ENCODE measurements at places on chromosomes 7 and 10. TPM values are rescaled to one million over a fixed set of nuclear protein-coding genes. Genes with fewer than 3 reads are reported as not detected.
A peak's percentile ranks its signal among the peaks of the same experiment; 100 is the strongest.

ZC3HAV1L gene
- 10.0 TPM for total RNA-seq

PRF1 gene
- total RNA-seq = 1.1 TPM

- DNase-seq = no peak
These were observed 19.0 kb downstream of the TMEM236 start for GRCh38 chr10:17771017-17771416.

DNAJC12 gene
- total RNA-seq = 3.8 TPM

APBB1IP gene
- total RNA-seq = 1.2 TPM

DNA sequence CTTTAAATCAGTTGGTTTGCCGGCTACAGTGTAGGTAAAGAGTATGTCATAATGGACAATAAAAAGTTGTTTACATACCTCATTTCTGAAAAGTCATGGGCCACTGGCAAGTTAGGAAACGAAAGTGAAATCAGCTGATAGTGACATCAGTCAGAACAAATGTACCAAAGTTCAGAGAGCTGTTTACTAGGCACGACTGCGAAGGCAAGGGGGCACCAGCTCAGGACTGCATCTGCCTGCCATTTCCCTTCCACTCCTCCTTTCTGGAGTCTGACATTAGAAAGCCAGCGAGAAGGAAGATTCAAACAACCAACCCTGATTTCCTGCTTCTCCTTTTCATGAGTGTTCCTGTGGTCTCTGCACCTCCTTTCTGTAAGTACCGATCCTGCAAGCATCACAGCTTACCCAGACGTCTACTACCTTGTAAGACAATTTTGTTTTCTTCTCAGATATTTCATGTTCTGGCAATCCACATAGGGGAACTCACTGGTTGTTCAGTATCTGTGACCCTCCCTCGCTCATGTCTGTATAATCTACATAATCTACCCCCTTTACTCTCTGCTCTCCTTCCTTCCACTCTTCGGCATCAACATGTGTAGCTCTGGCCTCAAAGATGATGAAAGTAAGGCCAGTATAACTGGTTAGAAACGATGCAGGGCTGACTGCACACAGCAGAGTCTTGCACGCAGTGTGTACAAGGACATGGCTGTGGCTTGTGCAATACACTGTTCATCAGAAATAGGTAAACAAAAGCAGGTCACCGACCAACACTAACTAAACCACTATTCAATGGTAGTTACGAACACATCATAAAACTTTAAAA is at the start of gene TMEM140:
TSS of gene TMEM140 (plus strand) at position 174 of the 823 bp plus-strand sequence. CDS start 16,370 bp downstream, outside the sequence.
- DNase-seq = peak; percentile 61

Measured in uterus (tissue), 4 donors.